ENCODE measurements at places on chromosomes 3 and 15.

- peaks cover 51% of the 10 kb centered on the region for H3K4me1 ChIP-seq
- peak overlapping the region; percentile 98 for H3K27ac ChIP-seq
- peak overlapping the region; percentile 67 for H3K4me3 ChIP-seq
- H3K36me3 ChIP-seq = peaks cover 36% of the 10 kb centered on the region
- no peaks in the 10 kb centered on the region for H3K27me3 ChIP-seq
- peak; percentile 33 for DNase-seq
These were observed 47.0 kb upstream of the ACKR4 start for GRCh38 chr3:132549890-132550578.

GRCh38 chr15:63221346-63221745 is 31.9 kb downstream of the RAB8B start:
- no peak overlapping the region for H3K4me3 ChIP-seq
- H3K4me1 ChIP-seq = peaks cover 73% of the 10 kb centered on the region
- no peak for DNase-seq
- H3K27me3 ChIP-seq = no peaks in the 10 kb centered on the region
- no peak overlapping the region for H3K27ac ChIP-seq
- peaks cover 71% of the 10 kb centered on the region for H3K36me3 ChIP-seq

- H3K27ac ChIP-seq = no peak overlapping the region
- peaks cover 3% of the 10 kb centered on the region for H3K4me1 ChIP-seq
- no peak for DNase-seq
- H3K27me3 ChIP-seq = no peaks in the 10 kb centered on the region
- no peaks in the 10 kb centered on the region for H3K36me3 ChIP-seq
These were observed 16.1 kb downstream of the FGF7 start for GRCh38 chr15:49438962-49439631.

- H3K4me3 ChIP-seq = no peak overlapping the region
- no peaks in the 10 kb centered on the region for H3K27me3 ChIP-seq
- no peak for DNase-seq
- H3K27ac ChIP-seq = no peak overlapping the region
- H3K4me1 ChIP-seq = peaks cover 2% of the 10 kb centered on the region
These were observed 52.6 kb downstream of the MTHFS start for GRCh38 chr15:79844221-79844620.

DNA sequence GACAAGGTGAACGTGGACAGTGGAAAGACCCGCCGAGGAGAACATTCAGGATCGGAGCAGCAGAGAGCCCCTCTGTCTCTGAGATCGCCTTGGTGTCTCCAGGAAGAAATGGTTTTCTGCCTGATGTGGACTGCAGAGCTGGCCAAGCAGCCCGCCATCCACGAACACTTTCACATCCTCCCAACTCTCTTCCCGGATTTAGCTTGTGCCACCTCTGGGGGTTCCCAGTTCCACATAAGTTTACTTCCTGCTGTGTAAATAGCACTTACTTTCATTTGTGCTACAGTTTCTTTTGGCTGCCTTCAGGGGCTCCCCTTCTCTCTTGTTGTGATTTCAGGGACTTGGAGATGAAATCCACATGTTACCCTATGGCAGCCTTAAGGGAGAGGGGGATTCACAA is 48.4 kb downstream of the SEMA5B start:
- H3K4me1 ChIP-seq = peaks cover 15% of the 10 kb centered on the region
- no peak overlapping the region for H3K4me3 ChIP-seq
- no peak for DNase-seq
- H3K36me3 ChIP-seq = no peaks in the 10 kb centered on the region
- peaks cover 4% of the 10 kb centered on the region for H3K27me3 ChIP-seq
- no peak overlapping the region for H3K27ac ChIP-seq

DNA sequence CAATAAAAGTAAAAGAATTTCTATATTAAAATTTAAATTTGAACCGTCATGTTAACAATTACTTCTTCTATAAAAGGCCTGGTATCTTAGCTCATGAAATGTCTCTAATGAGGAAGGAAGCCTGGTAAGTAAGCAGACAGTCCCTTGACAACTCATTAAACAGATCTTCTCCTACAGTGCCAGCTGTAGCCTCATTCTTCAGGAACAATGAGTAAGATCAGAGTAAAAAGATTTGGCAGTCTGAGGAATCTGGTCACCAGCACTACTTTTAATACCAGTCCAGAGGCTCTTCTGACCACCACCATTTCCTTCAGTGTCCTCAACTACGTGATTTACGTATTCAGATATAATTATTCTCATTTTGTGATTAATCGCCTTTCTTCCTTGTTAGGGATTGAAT is 955.0 kb upstream of the ALCAM start:
- H3K27me3 ChIP-seq = no peaks in the 10 kb centered on the region
- no peaks in the 10 kb centered on the region for H3K36me3 ChIP-seq
- H3K4me1 ChIP-seq = no peaks in the 10 kb centered on the region
- H3K4me3 ChIP-seq = no peak overlapping the region

DNA sequence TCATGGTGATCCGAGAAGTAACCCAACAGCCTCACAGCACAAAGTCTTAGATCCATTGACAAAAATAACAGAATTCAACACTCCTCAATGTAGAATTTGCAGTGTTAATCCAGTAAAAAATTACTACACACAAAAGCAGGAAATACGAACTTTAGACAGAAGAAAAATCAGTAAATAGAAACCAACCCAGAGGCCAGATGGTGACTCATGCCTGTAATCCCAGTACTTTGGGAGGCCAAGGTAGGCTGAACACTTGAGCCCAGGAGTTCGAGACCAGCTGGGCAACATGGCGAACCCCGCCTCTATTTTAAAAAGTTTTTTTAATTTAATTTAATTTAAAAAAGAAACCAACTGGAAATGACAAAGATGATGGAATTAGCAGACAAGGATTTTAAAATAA is 36.1 kb downstream of the SELENOT start:
- no peak for DNase-seq
- H3K36me3 ChIP-seq = no peaks in the 10 kb centered on the region
- peaks cover 19% of the 10 kb centered on the region for H3K4me1 ChIP-seq
- H3K27ac ChIP-seq = no peak overlapping the region
- H3K27me3 ChIP-seq = peaks cover 5% of the 10 kb centered on the region

GRCh38 chr3:37223141-37223558 is 48.8 kb upstream of the LRRFIP2 start:
- H3K4me1 ChIP-seq = peaks cover 16% of the 10 kb centered on the region
- H3K27ac ChIP-seq = no peak overlapping the region
- peaks cover 9% of the 10 kb centered on the region for H3K27me3 ChIP-seq
- H3K36me3 ChIP-seq = no peaks in the 10 kb centered on the region
- H3K4me3 ChIP-seq = no peak overlapping the region

DNA sequence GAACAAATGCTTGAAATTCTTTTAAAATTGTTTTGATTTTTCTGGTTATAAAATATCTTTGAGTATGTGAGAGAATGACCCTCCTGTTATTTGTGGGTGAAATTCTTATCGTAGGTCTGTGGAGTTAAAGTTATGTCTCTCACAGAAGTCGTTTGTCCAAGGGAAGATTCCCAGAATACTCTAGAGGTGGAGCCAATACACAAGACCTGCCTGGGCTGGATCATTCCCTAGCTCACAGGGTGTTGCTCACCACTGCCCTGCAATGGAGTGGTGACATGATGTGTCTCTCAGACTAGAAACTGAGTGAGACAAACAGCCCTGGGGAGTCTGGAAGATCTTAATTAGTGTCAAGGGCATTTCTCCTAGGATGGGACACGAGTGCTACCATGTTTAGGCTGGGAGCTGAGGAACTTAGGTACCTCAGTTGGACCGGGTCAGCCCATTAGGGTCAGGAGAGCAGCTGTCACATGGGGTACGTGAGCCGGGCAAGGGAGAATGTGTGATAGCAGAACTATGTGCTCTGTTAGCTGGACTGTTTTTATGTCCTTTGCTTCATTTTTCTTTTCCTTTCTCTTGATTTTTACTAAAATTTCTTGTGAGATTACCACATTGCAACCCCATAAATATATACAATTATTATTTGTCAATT is 53.6 kb upstream of the MYO5C start:
- no peak overlapping the region for H3K27ac ChIP-seq
- no peak overlapping the region for H3K4me3 ChIP-seq
- H3K4me1 ChIP-seq = no peaks in the 10 kb centered on the region
- no peaks in the 10 kb centered on the region for H3K27me3 ChIP-seq
- DNase-seq = no peak
- no peaks in the 10 kb centered on the region for H3K36me3 ChIP-seq

All from activated naive CD8-positive, alpha-beta T cell treated with anti-CD3 and anti-CD28 coated beads for 36 hours (primary cell).